Heart left ventricle (tissue), 16 donors: ENCODE measurements at places on chromosomes 13 and 19.

GRCh38 chr19:58229255-58229639, 533 bp downstream of the ZNF544 start:
- DNase-seq: no peak

- DNase-seq: no peak
These were observed 14.2 kb downstream of the ZNF331 start for GRCh38 chr19:53552001-53552721.

DNA sequence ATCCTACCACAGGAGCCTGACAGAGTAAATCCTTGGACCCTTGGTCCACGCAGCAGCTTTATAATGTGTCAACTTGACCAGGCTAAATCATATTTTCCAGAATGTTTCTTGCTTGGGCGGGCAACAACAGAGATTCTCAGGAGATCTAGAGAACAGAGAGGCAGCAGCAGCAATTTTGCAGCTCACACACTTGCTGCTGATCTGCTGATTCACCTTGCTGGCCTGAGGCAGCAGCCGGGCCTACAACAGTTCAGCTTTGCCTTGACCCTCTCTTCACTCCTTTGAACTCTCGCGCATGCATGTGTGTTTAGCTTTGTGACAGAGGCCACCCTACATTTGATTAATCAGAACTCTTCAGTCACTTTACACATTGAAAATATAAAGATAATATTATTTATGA, 159.3 kb downstream of the UGGT2 start:
- DNase-seq: no peak

- no peak for DNase-seq
These were observed 1082.9 kb downstream of the UQCRFS1 start for GRCh38 chr19:28130066-28130511.

GRCh38 chr13:45243077-45243476, 42.2 kb upstream of the KCTD4 start:
- DNase-seq: no peak

DNA sequence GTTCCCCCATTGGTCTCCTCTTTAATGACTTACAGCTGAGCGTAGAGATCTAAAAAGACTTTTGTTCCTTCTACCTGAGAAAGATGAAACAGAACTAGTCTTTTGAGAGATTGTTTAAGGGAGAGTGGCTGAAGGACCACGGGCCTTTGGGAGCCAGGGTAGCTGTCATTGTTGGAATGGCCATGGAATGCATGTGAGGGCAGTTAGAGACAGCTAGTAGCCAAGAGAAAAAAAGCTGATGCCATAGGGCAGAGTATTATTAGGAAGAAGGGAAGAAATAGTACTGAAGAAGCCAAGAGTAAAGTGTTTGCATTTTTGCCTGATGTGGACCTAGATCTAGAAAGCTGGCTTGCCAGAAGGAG, 5.6 kb downstream of the ZNF507 start:
- DNase-seq: no peak

DNA sequence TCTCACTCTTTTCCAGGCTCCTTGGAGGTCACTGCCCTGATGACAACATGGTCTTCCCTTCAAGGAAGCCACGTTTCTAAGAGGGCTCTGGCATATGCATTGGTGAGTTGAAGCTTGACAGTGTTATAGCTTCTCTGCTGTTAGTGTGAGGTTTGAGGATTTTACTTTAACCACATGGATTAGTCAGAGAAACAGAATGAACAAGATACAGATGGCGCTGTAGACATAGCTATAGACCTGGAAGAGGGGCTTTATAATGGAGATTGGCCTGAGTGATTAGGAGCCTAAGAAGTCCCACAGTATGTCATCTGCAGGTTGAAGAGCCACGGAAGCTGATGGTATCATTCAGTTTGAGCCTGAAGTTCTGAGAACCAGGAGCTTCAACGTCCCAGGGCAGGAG, 18.4 kb upstream of the URI1 start:
- no peak for DNase-seq

GRCh38 chr13:51440381-51440780, 12.5 kb downstream of the INTS6 start:
- DNase-seq: no peak

DNA sequence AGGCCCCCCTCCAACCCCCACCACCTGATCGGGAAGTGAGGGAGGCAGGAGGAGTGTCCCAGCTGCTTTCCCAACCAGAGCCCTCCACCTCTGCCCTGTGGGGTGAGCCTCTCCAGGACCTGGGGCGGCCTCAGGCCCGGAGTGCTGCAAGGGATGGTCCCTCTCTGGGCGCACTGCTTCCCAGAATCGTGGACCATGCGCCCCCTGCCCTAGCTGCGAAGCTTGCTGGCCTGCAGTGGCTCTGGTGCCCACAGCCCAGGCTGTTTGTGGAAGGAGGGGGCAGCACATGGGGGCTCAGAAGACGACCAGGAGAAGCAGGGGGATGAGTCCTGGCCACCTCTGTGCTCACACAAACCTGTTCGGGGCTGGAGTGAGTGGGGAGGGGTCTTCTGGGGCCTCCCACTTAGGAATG, 33.6 kb downstream of the CEBPG start:
- no peak for DNase-seq

DNA sequence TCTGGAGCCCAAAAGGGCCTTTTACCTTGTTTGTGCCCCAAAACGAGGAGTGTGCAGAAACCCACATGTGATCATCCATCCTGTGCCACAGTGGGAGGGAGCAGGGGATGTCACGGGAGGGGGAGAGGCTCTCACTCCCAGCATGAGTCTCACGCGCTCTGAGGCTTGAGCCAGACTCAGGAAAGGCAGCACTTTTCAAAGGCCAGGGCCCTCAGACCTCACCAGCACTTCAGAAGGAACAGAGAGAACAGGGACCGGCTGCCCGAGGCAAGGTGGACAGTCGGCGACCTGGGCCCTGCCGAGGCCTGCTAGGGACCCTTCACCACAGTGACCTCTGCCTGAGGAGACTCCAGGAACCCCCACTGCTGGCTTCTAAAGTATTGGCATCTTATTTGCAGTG, 71.7 kb upstream of the WASF3 start:
- DNase-seq: no peak

- no peak for DNase-seq
These were observed 20.5 kb downstream of the EDNRB start for GRCh38 chr13:77898097-77898496.

- DNase-seq: no peak
These were observed 73.0 kb upstream of the MAB21L1 start for GRCh38 chr13:35549481-35549880.

GRCh38 chr13:87444135-87444534, 227.0 kb upstream of the SLITRK5 start:
- no peak for DNase-seq

DNA sequence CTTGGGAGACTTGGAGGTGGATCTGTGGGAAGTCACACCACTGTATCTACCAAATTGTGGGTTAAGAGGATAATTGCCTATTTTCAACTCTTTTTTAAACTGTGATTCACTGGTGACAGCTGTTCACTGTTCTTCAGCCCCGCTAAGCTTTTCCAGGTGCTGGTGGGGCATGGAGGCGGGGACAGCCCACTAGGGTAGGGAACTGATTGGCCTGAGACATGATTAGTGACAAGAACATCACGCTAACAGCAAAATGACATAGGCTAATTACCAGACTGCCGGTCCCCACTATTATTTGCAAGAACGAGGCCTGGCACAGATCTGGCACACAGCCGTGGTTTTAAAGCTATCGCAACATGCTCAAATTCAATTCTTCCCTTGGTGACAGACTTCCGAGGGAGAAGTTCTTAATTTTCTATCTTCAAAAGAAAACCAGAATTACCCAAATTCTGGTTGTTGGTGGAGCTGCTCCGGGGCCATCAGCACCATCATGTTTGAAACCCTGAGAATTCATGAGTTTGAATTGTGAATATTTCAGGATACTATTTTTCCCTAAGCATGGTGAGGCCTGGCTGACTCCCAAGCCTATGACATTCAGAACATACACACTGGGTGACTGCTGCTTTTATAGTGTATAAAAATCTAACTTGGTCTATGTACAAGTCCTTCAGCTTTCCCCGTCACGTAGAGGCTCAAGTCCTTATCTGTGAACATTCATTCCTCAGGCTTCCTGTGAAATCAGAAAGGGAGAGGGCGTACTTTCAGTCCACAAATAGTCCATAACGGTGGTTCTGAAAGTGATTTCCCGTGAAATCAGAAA, 17.9 kb downstream of the DOCK9 start:
- DNase-seq: no peak

- no peak for DNase-seq
These were observed 6.3 kb downstream of the CILP2 start for GRCh38 chr19:19544257-19544953.

DNA sequence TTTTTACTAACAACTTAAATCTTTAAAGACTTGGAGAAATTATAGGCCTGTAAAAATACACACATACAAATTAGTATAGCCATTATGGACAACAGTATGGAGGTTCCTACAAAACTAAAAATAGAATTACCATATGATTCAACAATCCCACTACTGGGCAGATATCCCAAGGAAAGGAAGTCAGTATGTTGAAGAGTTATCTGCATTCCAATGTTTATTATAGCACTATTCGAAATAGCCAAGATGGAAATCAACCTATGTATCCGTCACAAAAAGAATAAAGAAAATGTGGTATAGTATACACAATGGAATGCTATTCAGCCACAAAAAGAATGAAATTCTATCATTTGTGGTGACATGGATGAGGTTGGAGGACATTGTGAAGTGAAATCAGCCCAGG, 37.2 kb downstream of the SLITRK1 start:
- no peak for DNase-seq

GRCh38 chr13:63024458-63024857, 1608.8 kb upstream of the PCDH20 start:
- DNase-seq: no peak

GRCh38 chr19:35223862-35224505, 4.6 kb downstream of the FAM187B start:
- no peak for DNase-seq

- DNase-seq: no peak
These were observed 1446.8 kb downstream of the UQCRFS1 start for GRCh38 chr19:27765912-27766725.

- DNase-seq: no peak
These were observed at the start of gene NCAN for GRCh38 chr19:19211499-19212420. Gene NCAN (plus strand): TSS chr19:19211958. CDS start chr19:19216954, 4,996 bp downstream.

DNA sequence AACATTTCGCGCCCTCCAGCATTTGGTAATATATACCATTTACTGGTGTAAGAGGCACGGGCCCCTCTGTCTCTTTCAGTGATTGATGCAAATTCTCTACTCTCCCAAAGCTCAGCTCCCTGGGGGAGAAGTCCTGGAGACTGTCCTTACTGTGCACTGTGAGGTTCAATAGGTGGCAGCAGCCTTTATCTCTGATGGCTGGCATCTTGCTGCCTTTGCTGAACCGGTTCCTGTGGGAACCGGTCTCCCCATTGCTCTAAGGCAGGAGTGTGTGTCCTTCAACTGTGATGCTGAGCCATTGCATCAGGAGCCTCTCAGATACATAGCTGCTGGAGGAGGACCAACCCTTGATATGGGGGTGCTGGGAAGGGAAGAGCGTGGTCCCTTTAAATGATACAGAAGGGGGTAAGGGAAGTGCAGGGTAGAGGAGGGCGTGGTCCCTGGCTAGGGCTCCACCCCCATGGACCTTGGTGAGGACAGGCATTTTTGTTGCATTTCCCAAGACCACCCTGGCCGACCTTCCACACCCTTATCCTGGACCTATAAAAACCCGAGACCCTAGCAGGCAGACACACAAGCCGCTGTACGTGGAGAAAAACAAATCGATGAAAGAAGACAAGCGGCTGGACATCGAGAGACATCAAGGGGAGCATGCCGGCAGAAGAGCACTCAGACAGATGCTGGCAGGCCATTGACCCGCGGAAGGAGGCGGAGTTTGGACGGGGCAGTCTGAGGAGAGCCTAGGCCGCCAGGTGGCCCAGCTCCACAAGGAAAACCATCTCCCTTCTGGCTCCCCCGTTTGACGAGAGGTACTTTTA, 41.1 kb upstream of the GTF3A start:
- DNase-seq: no peak

DNA sequence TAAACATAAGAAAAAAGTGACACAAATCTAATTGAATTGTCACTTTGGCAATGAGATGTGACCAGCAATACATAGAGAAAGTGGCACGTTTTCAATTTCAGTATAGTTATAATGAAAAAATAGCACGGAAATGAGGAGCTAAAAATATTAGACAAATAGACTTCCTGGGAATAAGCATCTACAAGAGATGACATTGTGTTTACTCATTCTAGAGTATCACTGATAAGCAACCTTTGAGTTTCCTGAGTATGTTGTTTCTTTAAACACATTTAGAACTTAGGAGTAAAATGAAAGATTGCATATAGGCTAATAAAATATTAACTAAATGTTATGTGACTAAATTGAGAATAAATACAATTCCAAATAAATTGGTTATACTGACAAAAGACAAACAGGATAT, 207.1 kb upstream of the SLITRK6 start:
- no peak for DNase-seq

GRCh38 chr13:45238945-45239795, 38.3 kb upstream of the KCTD4 start:
- DNase-seq: no peak

- DNase-seq: no peak
These were observed 213.7 kb downstream of the TEX29 start for GRCh38 chr13:111533900-111534683.

DNA sequence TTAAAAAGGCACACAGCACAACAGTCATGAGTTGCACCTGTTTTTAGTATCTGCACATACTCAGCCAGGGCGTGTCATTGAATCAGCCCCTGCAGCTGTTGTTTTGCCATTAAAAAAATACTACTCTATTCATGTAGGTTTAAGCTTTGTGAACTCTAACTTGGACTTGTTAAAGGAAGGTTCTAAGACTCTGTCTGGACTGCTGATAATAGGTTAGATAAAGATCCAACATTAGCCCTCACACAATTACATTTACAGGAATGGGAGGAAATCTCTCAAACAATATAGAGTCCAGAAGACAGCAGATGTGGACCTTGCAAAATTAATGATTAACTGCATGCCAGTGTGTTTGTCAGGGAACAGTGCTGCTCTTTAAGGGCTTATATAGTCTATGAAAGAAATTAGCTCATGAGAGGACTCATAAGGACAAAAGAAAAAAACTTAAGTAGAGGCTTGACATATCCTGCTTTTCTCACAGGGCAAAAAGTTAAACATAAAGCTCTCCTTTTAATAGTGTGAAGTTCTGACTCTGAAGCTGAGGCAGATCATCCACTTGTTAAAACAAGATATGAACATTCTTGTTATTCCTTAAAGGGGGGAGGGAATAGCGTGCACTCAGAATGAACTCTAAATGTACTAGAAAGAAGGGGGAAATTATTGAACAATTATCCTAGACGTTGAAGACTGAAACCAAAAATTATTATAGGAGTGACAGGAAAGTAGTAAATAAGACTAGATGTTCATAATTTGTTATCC, 243.6 kb downstream of the NDFIP2 start:
- DNase-seq: no peak

GRCh38 chr19:29785955-29786589, 25.7 kb upstream of the CCNE1 start:
- DNase-seq: no peak

- no peak for DNase-seq
These were observed 47.9 kb upstream of the C13orf42 start for GRCh38 chr13:51158880-51159518.
